EH (cell line): ENCODE measurements at places on chromosomes 16 and 17.

- no peak for DNase-seq
Measured at GRCh38 chr16:68548947-68549346, 9.9 kb downstream of the ZFP90 start.

- no peak for DNase-seq
Measured at GRCh38 chr17:9908649-9909042, 3.6 kb upstream of the RCVRN start.

GRCh38 chr17:74325376-74325742 lies 667 bp upstream of the KIF19 start:
- no peak for DNase-seq

DNA sequence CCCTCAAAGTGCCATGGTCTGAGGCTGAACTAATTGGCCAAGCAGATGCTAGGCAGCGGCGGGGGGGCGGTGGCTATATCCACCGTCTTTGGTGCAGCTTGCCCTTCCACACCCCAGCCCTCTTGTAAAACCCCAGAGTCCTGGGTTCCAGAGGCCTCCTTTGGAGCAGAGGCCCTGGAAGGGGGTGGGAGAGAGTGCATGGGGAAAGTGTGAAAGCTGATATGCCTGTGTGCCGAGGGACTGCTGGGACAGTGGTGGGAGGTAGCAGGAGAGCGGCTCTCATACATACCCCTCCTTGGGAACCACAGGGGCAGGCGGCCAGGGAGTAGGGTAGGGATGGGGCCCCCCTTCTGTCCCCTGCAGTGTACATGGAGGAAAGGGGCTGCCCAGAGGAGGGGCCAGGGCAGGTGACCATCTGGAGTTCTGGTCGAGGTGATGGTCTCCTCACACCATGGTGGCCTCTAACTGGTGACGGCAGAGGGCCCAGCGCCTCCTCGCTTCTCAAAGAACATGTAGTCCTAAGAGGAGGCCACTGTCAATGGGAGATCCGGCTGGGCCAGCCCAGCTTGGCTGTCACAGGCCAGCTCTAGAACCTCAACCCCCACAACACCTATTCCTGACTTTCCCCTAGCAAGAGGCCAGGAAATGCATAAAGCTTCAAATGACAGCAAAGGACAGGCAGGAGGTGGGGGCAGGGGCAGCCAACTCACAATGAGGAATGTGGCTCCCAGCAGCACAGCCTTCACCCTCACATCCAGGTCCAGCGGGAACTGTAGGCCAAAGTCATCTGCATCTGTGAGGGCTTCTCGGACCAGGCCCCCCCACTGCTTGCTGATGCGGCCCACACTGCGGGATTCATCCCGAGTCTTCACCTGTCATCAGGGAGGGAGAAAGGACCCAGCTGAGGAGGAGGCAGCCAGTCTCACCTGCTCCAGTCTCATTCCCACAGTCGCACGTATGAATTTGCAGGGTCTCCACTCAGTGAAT lies 4.1 kb downstream of the PLSCR3 start:
- DNase-seq: no peak

DNA sequence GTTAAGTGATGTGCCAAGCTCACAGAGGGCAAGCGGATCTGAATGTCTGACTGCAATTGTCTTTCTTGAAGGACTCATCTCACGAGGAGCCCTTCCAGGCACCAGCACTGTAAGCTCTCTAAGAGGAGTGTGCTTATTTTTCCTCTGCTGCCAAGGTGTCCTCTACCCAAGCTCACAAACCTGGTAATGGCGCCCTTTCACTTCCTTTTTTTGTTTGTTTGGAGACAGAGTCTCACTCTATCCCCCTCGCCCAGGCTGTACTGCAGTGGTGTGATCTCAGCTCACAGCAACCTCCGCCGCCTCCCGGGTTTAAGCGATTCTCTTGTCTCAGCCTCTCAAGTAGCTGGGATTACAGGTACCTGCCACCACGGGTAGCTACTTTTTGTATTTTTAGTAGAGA lies 233.8 kb downstream of the MAP2K4 start:
- no peak for DNase-seq

- DNase-seq: no peak
Measured at GRCh38 chr16:7390974-7391373, 58.3 kb downstream of the RBFOX1 start.

DNA sequence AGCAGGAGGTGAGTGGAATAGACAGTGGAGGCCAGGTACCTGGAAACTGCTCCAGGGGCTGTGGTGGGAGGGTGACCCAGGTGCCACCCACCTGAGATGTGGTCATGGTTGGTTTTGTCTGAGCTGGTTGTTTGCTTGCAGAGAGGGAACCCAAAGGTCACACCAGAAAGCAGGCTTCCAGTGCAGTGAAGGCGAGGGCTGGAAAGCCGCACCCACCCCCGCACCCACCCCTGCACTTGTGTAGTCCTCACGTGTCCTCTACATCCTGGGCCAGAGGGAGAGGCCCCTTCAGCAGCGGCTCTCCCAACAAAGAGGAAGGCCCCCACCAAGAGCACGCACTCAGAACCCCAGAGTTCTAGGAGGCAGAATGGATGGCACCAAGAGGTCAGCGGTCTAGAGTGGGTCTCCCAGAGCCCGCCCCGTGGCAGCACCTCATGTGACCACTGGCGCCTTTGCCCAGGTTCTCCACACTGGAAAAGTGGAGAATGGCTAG lies 92.6 kb upstream of the CBX4 start:
- no peak for DNase-seq
